SJCRH30 (cell line): ENCODE measurements at places on chromosomes 1 and 21.

DNA sequence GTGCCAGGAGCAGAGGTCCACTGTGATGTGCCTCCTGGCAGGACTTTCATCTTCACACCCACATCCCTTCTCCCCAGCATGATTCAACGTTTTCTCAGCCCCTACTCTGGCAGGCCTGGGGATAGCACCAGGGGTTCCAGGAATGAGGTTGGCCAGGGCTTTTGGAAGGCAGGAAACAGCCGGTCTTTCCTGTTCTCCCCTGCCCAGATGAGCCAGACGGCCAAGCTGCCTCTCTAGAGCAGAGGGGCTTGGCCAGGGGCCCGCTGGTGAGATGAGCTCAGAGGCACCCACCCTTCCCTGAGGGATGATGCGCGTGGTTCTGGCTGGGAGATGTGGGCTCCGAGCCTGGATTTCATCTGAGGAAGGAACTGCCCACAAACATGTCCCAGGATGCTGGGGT, 4.3 kb upstream of the MFAP2 start:
- no peak for DNase-seq

GRCh38 chr1:25700626-25701025, 84.0 kb downstream of the MAN1C1 start:
- no peak for DNase-seq

GRCh38 chr1:56575865-56576264, 3.5 kb downstream of the PLPP3 start:
- DNase-seq = no peak

- peak; percentile 31 for DNase-seq
Measured at GRCh38 chr21:31343680-31344480, at the start of gene TIAM1. TSS of gene TIAM1 (minus strand) at chr21:31344261. CDS start at chr21:31266972, 77,289 bp downstream.
